ENCODE measurements at places on chromosomes 16 and 17.

- no peak for DNase-seq
Measured at GRCh38 chr16:13791095-13791494, 128.9 kb upstream of the ERCC4 start.

DNA sequence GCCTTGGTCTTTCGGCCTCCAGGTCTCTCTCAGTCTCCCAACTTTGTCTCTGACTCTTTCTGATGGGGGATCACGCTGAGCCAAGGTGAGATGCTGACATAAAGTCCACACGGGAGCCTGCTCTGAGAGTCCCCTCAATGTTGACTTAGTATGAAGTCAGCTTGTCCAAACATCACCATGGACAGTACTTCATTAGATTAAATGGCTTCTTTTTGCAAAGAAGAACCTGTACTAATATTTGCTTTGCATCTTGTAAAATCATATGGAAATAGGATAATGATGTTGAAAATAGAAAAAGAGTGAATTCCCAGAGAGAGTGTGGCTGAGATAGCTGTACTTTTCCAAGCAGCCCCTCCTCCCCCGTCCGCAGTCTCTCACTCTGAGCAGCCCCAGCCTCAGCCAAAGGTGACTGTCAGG, 56.7 kb upstream of the SIAH1 start:
- no peak for DNase-seq

DNA sequence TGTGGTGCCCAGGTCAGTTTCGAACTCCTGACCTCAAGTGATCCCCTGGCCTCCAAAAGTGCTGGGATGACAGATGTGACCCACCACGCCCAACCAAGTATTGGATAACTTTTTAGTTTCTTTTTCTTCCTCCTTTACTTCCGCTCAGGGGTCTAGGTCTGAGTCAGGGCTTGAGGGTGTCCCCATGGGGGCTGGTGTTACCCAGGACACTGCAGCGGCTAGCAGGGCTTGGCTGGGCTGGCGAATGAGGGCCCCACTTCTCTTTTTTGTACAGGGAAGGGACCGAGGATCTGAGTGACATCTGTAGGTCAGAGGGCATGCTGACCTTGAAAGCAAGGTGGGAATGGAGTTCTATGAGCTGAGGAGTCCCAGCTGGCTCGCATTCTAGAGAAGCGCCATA, 24.9 kb downstream of the RAB11FIP3 start:
- DNase-seq, result no peak

GRCh38 chr17:6779411-6779810, 3.4 kb downstream of the FBXO39 start:
- DNase-seq, result no peak

DNA sequence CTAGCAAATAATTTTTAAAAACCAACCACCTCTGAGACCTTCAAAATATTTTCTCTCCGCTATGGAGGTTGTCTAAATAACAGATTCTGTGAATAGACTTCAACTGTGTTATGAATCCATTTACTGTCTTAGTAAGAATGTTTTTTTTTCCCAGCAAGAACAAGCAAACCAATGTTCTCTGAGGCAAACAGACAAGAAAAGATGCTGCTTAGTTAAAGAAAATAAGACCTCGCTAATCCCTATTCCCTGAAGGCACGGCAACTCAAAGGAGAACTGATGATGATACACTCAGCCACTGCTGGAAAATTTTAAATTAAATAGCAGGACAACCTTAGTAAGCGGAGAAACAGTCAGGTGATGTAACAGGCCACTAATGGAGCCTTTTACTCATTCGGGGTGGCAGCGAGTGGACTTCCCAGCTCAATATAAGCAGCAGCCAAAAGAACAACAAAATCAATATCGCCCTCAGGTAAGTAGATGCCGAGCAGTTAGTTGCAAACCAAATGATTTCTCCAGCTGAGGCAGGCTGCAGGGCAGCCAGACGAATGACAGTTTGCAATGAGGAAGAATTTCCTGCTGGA, 81.8 kb downstream of the CPPED1 start:
- DNase-seq, result no peak

DNA sequence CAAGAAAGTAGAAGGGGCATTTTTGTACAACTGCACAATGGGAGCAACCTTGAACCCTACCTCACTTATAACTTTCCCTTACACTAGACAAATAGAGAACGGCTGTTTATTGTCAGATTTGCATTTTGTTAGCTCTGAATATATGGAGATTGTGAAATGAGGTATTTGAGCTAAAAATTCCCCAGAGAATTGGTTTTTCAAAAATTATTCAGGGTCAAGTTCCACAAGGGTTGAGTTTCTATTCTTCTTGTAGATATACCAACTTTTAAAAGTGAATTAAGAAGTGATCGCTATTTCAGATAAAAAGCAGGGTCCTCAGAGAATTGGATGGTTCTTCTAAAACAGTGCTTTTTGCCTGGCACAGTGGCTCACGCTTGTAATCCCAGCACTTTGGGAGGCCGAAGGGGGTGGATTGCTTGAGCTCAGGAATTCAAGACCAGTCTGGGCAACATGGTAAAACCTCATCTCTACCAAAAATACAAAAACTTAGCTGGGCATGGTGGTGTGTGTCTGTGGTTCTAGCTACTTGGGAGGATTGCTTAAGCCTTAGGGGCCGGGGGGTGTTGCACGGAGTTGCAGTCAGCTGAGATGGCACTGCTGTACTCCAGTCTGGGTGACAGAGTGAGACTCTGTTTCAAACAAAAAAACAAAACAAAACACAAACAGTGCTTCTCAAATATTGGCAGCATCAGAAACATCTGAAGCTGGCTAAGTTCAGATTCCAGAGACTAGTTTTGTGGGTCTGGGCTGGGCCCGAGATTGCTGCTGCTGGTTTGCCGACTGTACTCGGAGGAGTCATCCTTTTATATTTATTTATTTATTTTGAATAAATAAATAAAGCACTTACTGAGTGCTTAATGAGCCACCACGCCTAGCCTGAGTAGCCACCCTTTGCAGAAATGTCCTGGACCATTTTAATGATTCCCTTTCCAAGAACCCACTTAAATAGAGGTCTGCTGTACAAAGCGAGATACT, 50.9 kb downstream of the PECAM1 start:
- no peak for DNase-seq

GRCh38 chr16:89018282-89019158, 41.5 kb upstream of the CBFA2T3 start:
- DNase-seq, result no peak

- no peak for DNase-seq
Measured at GRCh38 chr17:1229349-1229899, 40.8 kb upstream of the BHLHA9 start.

DNA sequence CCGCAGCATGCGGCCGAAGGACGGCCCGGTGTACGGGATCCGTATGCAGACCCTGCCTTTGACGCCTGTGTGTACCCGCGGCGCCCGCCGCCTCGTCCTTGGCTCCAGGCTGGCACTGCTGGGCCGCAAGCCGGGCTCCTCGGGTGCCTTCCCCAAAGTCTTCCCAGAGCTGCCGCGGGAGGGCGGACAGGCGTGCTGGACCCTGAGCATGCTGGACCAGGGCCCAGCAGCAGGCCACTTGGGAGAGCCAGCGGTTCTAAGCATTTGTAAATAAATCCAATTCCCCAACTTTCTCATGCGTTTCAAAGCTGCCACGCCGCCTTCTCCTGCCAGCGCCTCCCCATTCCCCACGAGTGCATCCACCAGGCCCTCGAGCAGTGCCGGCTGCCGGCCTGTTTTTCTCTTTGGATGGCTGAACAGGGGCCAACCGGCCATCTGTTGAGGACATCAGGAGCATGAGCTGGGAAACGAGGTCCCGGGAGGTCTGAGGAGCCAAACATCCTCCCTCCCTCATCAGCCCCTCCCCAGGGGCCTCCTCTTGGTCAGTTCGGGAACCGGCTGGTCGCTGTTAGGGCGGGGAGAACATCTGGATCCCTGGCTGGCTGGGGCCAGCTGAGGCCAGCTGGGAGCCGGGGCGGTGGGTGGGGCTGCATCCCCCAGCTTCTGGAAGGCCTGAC, 20.5 kb upstream of the PABPN1L start:
- no peak for DNase-seq

DNA sequence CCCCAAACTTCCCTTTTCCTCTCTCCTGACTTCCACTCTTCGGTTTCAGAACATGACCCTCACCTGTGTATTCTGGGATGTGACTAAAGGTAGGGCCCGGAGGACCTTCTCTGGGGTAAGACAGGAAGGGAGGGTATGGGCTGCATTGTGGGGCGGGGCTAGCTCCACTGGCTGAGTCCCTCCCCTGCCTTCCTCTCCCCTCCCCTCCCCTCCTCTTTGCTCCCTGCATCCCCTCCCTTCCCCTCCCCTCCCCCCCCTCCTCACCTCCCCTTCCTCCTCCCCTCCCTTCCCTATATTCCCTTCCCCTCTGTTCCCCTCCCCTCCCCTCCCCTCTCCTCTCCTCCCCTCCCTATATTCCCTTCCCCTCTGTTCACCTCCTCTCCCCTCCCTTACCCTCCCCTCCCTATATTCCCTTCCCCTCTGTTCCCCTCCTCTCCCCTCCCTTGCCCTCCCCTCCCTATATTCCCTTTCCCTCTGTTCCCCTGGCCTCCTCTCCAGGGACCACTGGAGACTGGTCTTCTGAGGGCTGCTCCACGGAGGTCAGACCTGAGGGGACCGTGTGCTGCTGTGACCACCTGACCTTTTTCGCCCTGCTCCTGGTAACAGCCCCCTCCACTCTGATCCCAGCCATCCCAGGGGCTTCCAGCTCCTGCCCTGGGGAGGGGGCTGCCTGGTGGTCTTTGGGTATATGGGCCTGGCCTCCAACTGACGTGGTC, 11.8 kb downstream of the ADGRG3 start:
- DNase-seq, result no peak

DNA sequence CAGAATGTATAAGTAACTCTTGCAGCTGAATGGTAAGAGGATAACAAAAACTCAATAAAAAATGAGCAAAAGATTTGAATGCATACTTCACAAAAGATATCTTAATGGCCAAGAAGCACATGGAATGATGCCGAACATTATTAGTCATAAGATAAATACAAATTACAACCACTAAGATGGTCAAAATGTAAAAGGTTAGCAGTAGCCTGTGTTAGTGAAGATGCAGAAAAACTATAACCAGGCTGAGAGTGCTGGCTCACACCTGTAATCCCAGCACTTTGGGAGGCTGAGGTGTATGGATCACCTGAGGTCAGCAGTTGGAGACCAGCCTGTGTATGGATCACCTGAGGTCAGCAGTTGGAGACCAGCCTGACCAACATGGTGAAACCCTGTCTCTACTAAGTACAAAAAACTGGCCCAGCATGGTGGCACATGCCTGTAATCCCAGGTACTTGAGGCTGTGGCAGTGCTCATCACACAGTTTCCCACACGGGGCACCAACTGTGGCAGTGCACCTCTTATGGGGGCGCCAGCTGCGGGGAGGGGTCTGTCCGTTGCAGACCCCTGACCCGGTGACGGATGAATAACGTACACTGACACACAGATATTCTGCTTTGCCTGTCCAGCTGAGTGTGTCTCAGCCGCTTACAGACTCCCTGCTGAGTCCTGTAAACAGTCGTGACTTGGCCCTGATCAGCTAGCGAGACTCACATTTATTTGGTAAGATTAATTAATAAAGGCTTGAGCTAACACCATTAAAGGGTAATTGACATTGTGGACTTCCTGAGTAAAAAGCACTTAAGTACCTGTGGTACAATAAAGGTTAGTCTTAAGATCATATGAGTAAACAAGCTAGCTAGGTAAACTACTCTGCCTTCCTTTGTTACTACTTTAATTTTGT, 45.7 kb upstream of the FAM20A start:
- no peak for DNase-seq

GRCh38 chr16:71927787-71928186, 32.5 kb downstream of the IST1 start:
- DNase-seq, result no peak

DNA sequence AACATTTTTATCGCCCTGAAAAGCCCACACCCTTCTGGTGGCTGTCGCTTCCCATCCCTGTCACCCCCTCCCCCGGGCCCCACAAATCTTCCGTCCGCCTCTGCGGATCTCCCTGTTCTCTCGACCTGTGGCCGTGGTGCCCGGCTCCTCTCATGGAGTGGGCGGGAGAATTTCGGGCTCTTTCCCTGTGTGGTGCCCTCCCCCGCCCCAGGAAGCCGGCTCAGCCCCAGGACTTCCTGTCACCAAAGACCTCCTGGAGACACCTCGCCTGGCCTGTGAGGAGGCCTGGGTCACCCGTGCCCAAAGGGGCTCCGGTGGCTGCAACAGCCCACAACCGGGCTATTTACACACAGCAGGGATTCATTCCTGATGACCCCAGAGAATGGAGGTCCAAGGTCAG, 26.1 kb upstream of the UBE2I start:
- DNase-seq, result no peak

GRCh38 chr16:30697264-30698138, 1.5 kb upstream of the SRCAP start:
- DNase-seq, result peak; percentile 97

- DNase-seq, result no peak
Measured at GRCh38 chr17:29903471-29903870, 26.6 kb downstream of the SSH2 start.

GRCh38 chr16:78291604-78292003, 192.2 kb downstream of the WWOX start:
- no peak for DNase-seq

DNA sequence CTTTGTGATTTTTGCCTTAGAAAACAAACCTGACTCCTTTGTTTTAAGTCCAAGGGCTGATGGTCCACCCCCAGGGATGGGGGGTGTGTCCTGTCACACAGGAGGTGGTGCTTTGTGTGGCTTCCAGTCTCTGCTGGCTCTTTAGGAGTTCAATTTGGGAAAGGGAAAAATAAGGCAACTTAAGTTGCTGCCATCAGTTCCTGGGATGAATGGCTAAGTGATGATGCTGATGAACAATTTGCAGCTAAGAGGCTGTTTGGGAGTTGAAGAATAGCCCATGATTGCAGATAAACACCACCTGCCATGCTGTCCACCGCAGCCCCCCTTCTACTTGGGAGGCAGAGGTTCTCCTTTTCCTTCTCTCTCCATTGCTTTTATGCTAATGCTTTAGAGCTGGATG, 40.2 kb downstream of the ARL4D start:
- no peak for DNase-seq

GRCh38 chr17:17508646-17509591, 12.7 kb upstream of the RASD1 start:
- DNase-seq, result no peak

DNA sequence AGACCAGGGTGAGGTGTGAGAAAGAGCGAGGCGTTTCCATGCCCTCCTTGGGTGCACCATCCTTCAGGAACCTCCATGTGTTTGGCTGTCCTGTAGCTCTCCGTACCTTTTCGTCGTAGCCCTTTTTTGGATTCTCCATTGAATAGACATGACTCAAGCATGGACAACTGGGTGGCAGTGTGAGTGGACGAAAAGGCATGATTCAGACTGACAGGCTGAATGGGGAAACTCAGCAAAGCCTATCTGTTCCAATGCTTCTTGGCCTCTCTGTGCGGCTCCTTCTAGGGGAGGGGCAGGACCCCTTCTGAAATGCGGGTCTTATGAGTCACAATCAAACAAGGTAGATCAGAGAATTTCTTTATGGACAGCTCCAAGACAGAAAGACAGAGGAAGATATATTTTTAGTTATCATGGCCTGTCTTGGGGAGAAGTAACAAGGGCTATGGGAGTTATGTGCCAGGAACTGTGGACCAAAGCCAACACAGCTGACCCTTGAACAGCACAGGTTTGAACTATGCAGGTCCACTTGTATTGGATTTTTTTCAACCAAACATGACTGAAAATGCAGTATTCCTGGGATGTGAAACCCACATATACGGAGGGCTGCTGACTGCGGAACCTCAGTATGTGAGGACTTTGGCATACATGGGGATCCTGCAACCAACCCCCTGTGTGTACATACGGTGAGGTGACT, 22.9 kb downstream of the ADORA2B start:
- DNase-seq, result no peak

GRCh38 chr17:76996741-76997694, 128.8 kb downstream of the MGAT5B start:
- no peak for DNase-seq

GRCh38 chr16:51408357-51408756, 257.3 kb upstream of the SALL1 start:
- no peak for DNase-seq

Measured in DMS79 treated with DMSO at 0.1 percent for 48 hours (cell line).